Vagina (tissue), 2 donors: ENCODE measurements at places on chromosomes 12 and 14.

GRCh38 chr14:104965561-104966231 lies 12.5 kb downstream of the AHNAK2 start:
- DNase-seq: no peak

GRCh38 chr14:103312006-103312635 lies 21.9 kb upstream of the EIF5 start:
- DNase-seq: no peak

DNA sequence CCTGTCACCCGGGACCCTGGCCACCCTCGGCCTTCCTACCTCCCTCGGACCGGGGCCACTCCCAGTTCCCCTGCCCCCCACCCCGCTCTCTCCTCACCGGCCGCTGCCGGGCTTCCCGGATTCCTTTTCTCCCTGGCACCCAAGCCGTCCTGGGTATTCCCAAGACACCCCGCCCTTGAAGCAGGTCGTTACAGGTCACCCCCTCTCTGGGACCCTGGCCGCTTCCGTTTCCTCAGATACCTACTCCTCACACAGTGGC lies 493 bp downstream of the NUMB start:
- no peak for DNase-seq

DNA sequence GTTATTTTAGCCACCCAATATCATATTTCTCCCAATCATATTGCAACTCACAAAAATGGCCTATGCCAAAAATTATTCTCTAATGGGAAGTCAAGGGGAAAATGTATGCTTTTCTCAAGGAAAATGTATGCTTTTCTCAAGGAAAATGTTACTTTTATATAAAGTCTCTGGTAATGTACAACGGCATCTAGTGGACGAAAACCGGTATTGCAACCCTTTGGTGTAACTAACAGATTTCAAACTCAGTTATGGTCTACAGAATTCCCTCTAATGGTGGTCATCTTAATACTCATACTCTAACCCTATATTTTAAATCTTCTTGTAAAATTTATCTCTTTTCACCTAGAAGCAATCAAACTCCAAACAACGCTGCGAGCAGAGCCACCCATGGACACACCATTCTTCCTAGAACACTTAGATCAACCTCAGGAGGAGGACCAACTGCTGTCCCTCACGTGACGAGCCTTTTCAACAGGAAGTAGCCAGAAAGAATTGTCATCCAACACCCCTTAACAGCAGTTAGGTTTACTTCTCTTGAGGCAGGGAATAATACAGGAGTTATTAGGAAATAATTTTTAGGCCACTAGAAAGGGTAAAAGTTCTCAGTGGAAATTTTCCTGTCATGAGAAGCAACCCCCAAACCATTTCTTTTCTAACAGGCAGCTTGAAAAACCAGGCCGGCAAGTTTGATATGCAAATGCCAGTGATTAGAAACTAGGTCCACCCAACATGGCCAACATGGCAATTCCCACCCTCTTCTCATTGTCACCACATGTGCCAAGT lies 20.1 kb downstream of the APOBEC1 start:
- DNase-seq: no peak

DNA sequence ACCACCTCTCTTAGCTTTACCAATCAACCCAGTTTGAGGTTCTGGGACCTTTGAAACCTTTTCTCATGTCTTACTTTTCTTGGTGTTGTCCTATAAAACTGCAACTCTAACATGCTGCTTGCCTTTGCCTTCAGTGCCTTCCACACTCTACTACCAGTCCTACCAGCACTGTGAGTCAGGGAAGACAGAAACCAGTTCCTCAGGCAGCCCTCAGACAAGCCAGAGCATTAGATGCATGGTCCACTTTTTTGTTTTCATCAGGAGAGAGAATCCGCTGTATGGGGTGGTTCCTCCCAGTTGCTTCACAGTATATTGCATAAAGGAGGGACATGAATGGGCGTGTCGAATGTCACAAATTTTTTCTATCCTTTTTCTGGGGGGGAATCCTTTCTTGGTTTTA lies 17.3 kb upstream of the KLRB1 start:
- no peak for DNase-seq

- no peak for DNase-seq
Observed at GRCh38 chr12:109738878-109739665, 25.4 kb downstream of the FAM222A start.

DNA sequence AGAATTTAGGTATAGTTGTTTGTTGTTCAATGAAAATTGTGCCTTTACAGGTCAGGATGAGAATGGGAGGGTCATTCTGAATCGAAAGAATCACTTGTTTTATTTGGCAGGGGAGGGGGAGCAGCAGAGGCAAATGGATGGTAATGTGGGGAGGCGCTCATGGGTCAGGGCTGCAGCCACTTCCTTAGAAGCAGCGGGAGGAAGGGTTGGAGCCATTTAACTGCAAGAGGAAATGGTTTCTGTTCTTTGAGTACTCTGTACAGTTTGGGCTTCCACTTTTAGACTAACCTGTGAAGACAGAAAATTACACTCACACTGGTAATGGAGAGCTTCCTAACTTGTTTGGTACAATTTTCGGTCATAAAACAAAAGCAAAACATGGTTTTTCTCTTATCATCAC lies 57.2 kb downstream of the PIWIL1 start:
- no peak for DNase-seq
